ENCODE measurements at places on chromosomes 16 and 17.

- DNase-seq: no peak
These were observed 6.5 kb downstream of the SLC5A11 start for GRCh38 chr16:24852281-24852721.

- peak; percentile 82 for DNase-seq
These were observed 94.2 kb downstream of the NTN1 start for GRCh38 chr17:9115214-9116191.

- DNase-seq: no peak
These were observed 276.8 kb downstream of the STX8 start for GRCh38 chr17:9298776-9299295.

- peak; percentile 24 for DNase-seq
These were observed 409.7 kb upstream of the CDH8 start for GRCh38 chr16:62445909-62446308.

DNA sequence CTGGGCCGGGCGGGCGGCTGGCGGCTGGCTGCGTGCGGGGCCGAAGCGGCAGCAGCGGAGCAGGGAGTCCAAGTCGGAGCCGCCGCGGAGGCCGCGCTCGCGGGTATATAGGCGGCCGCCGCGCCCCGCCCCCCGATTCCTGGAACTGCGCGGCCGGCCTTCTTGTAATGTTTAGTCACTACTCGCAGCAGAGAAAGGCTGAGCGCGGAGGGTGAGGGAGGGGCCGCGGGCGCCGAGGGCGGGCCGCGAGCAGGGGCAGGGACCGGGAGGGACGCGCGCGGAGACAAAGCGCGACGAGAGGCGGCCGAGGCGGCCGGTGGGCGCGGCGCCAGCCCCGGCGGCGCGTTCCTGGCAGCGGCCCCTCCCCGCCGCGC, at the start of gene SOCS3:
Gene SOCS3, minus strand, starts transcription at position 81 of the 374 bp plus-strand sequence. CDS start 982 bp downstream, outside the sequence.
- peak; percentile 99 for DNase-seq

DNA sequence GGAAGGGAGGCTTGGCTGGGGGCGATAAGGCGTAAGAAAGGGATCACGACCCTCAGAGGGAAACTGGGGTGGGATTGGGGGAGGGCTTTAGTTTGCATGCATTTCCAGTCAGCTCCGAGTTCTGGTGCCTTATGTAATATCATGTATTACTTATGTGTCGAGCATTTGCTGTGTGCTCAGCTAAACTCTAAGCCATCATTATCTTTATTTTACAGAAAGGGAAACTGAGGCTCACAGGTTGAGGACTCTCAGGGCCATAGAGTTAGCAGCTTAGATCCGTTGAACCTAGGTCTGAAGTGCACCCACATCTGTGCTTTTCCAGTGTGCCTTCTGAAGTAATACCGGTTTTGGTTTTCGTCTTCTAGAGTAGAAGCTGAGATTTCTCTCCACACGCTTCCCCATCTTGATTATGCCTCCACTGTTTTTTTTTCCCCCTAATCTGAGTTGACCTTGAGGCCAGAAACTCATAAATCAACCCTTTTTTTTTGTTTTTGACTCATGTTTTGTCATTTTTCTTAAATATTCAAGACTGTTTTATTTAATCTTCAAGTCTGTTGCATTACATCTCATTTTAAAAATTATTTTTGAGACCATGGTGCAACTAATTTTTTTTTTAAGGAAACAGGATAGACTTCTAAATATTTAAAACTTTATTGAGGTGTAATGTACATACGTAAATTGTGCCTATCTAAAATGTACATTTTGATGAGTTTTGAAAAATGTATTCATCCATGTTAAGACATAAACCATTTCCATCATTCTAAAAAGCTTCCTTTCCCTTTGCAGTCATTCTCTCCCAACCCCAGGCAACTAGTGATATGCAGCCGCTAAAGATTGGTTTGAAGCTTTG, 741 bp downstream of the CYB5B start:
- DNase-seq: no peak

GRCh38 chr17:67999291-67999911, 3.1 kb upstream of the C17orf58 start:
- DNase-seq: no peak

DNA sequence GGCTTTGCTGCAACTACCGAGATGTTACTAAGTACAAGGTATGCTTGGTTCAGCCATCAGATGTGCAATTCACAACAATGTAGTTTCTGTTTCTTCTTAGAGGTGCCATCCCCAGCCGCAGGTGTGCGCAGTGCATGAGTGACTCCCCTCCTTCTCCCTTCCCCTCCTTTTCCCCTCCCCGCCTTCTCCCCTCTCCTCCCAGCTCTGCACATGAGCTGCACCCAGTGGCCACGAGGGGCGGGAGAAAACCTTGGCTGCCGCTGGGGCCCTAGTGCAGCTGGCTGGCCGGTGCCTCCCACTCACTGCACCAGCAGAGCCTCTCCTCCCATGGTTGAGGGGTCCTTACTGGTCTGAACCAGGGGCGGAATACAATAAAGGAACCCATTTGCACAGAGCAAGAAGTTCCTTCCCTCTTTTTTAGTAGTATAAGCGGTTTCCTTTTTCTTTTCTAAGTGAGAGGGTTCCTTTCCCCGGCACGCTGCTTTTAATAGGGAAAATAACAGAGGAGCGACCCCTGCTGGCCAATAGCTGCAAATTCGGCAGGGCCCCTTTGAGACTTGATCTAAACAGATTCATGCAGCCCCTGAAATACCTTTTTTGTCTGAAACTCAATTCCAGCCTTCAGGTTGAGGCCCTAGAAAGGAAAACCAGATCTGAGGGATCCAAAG, 7.8 kb upstream of the CCL15 start:
- no peak for DNase-seq

GRCh38 chr16:680967-681745, 946 bp downstream of the STUB1 start:
- peak; percentile 30 for DNase-seq

GRCh38 chr16:83923581-83924365, 24.9 kb downstream of the MLYCD start:
- DNase-seq: no peak

DNA sequence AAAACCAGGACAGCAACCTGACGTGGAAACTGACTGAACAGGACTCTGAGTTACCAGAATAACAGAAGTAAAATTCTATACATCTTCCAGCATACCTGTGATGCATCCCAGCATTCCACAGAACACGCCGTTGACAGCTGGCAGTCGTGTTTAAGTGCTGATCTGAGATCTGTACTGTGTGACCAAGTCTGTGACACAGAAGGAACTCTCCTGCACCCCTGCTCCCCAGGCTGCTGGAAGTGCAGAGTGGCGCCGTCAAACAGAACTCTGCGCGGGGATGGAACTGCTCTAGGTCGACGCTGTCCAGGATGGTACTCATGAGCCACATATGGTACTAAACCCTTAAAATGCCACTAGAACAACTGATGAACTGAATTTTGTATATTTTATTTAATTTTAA, 804 bp upstream of the ITGAE start:
- no peak for DNase-seq

DNA sequence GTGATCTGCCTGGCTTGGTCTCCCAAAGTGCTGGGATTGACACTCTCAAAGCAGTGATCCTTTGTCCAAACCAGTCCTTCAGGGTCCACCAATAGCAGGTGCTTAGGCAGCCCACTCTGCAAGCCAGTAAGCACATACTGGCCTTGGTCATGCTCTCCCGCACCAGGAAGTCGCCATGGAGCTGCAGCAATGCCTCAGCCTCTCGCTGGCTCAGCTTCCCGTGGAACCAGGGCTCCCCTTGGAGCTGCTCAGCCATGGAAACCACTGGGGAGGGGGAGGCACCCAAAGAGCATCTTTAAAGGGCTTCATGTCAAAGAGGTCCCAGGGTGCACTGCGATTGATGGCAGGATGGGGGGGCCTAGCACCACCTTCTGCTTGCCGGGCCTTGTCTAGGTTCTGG, 9.6 kb upstream of the UBTF start:
- DNase-seq: no peak

- DNase-seq: no peak
These were observed 16.1 kb upstream of the NAGS start for GRCh38 chr17:43988301-43988700.

DNA sequence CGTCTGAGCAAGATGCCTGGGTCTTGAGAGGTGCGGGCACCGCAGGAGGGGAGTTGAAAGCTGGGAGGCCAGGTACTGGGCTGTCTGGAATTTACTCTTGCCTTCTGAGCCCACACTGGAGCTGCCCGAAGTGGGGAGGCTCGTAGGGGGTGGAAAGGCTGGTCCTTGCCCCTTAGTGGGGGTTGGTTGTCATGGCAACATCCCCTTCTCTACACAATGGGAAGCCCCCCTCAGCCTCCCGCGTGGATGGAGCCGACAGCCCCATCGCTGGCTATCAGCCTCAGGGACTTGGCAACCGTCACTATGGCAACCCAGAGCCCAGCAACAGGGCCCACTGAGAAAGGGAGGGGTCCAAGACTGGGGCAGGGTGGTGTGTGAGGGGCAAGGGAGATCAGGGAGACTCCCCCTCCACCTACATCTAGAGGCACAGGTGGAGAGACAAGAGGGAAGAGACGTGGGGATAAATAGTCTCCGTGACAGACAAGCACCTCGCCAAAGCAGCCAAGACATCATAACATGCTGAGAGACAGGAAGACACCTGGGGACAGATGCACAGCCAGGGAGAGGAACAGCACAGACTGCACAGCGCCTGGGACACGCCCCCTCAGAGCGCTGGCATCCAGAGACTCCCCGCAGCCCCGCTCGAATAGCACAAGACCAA, 5.3 kb upstream of the DNAH2 start:
- no peak for DNase-seq

DNA sequence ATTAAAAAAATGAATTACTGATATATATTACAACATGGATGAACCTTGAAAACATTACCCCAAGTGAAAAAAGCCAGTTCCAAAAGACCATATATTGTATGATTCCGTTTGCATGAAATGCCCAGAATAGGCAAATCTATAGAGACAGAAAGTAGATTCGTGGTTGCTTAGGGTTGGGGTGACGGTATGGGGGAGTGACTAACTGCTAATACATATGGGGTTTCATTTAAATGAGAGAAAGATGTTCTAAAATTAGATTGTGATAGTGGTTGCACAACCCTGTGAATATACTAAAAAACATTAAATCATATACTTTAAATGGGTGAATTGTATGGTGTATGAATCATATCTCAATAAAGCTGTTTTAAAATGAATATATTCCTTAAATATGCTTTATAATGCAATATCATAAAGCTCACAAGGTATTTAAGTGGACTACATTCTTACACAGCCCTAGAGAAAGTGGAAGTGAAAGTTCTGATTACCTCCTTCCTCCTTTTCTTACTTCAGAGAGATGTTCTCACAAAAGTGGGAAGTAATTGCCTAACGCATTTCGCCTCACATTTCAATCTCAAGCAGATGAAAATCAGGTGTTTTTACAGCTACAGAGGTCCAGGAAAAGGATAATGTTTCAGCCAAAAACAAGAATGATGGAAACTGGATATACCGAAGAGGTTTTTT, 142.7 kb upstream of the GNAO1 start:
- DNase-seq: no peak

DNA sequence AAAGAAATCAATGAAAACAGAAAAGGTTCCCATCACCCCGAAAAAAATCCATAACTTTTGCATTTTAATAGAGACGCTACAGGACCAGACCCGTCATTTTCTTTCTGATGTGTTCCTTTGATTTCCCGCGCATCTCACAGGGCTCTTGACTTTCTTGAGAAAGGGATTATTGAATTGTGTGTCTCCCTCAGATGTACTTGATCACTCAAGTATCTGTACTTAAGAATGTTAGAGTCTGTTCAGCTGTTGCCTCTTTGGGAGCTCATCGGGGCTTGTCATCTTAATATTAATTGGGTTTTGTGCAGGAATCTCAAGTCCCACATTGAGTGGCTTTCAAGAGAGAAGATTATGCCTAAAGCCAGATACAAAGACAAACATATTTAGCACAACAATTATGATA, 606.4 kb upstream of the SALL1 start:
- DNase-seq: no peak

DNA sequence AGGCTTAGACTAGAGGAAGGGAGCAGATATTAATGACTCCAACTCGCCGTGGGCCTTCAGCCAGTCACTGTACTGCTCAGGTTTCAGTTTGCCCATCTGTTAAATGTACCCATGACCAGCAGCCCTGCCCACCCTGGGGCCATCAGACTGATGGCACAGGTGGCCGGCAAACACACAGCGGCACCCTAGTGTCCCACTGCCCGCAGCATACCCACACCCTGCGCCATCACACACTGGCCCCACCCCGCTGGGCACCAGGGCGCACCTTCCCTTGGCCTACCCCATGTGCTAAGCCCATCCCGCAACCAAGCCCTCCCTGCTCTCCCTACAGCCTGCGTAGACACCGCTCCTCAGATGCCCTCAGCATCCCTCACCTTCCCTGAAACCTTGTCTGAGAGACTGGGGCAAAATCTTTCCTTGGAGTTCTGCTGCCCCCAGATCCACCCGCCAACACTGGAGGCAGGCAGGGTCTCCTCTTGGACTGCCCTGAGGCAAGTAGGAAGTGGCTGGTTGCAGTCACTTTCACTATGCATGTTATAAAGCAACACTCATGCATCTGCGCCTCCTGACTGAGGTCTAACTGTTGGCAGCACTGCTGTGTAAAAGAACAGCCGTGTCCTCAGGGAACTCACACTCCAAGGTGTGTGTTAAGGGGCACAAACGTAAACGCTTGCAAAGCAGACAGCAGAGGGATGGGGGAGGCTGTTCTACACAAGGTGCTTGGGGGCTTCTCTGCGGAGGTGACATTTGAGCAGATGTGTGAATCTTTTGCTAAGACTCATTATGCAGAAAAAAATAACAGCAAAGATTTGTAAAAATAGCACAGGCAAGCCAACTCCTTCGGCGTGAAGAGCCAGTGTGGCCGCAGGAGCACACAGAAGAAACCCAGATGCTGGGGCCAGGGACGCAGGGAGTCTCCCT, 6.7 kb upstream of the BCAR1 start:
- DNase-seq: no peak

- no peak for DNase-seq
These were observed 108.3 kb upstream of the ZNF750 start for GRCh38 chr17:82948081-82948511.

- no peak for DNase-seq
These were observed 7.3 kb upstream of the CBX8 start for GRCh38 chr17:79803997-79804855.

DNA sequence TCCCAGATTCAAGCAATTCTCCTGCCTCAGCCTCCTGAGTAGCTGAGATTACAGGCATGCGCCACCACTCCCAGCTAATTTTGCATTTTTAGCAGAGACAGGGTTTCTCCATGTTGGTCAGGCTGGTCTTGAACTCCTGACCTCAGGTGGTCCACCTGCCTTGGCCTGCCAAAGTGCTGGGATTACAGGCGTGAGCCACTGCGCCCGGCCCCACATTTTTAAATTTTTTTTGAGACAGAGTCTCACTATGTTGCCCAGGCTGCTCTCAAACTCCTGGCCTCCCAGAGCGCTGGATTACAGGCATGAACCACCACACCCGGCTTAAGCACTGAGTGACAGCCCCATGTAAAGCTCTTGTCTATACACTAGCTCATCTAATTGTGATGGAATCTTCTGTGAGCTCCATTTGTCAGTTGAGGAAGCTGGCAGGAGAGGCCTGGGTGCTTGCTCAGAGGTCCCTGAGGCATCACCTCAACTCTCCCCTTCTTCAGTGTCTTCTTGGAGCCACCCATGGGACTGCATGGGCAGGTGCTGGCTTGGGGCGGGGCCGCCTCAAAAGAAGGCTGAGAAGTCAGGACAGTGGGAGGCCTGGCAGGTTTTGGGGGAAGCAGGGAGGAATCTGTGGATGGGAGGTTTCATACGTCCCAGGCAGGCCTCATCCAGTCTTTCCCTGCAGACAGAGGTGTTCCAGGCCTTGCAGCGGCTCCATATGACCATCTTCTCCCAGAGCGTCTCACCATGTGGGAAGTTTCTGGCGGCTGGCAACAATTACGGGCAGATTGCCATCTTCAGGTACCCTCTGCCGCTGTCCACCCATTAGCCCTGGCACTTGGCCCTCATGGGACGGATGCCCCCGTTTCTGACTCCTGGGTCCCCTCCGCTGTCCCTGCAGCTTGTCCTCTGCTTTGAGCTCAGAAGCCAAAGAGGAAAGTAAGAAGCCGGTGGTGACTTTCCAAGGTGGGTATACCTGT, 1.5 kb downstream of the THOC6 start:
- DNase-seq: no peak

Data from fibroblast of skin of right biceps (primary cell).